Kidney (tissue), 22 donors: ENCODE measurements at places on chromosomes 11 and 22. TPM values are rescaled to one million over a fixed set of nuclear protein-coding genes. Genes with fewer than 3 reads are reported as not detected.

DNA sequence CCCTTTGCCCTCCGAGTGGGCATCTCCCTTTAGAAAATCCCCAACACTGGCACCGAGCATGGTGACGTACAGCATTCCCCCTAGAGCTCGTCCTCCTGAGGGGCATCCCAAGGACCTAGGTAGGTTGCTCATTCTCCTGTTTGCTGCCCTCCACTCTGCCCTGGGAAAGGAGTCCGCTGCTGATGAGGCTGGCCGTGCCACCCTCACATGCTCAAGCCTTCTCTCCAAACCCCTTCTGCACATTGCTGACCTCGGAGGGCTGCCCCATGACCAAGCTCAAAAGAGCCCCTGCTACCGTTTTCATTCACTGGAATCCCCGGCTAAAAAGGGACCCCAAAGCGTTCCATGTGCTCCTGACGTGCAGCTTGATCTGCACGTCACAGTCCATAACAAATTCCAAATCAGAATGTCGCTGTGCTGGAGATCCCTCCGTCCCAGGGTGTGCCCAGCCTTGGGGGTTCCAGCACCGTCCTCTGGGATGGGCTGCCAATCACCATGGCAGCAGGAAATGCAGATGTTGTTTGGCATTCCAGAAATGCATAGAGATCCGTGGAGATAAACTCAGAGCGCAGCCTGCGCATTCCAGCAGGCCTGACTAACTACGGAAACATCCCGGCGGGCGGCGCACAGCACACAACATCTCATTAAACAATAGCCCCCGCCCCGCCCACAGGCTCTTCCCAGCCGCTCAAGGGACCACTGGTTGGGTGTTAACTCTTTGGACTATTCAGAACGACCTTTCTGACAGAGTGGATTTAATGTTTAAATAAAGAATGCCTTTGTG is 26.3 kb upstream of the GNB1L start:
- DNase-seq: peak; percentile 91

- peak; percentile 34 for DNase-seq
These were observed 119.5 kb upstream of the B3GAT1 start for GRCh38 chr11:134531327-134532130.

DNA sequence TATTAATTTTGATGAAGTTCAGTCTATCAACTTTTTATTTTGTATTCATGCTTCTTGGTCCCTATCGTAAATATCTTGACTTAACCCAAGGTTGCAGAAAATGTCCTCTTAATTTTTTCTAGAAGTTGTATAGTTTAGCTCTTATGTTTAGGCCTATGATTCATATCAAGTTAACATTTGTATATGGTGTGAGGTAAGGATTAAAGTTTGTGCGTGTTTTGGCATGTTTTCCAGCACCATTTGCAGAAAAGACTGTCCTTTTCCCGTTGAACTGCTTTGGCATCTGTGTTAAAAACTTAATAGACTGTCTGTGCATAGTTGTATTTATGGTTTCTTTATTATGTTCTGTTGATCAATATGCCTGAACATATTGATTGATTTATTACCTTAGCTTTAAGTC is 42.3 kb downstream of the ARHGEF12 start:
- no peak for DNase-seq

OR8G1 gene
- total RNA-seq: not detected

LAYN gene
- 7.6 TPM for total RNA-seq

GRCh38 chr11:131690776-131691175 is 320.4 kb downstream of the NTM start:
- no peak for DNase-seq

DNA sequence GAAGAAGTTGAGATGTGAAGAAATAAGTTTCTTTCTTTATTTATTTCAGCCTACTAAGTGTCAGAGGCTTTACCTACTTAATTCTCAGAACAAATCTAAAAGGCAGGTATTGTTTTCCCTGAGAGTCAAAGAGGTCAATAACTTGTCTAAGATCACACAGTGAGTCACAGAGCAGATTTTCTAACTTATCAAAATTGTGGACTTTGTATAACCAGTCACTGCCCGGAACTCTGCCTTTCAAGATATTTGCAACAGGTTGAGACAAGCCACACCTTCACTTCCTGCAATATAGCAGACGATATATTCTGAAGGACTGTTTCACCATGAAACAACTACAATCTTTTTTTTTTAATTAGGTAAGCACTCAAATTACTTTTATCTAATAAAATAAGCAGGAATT is 10.5 kb upstream of the MMP3 start:
- no peak for DNase-seq

DNA sequence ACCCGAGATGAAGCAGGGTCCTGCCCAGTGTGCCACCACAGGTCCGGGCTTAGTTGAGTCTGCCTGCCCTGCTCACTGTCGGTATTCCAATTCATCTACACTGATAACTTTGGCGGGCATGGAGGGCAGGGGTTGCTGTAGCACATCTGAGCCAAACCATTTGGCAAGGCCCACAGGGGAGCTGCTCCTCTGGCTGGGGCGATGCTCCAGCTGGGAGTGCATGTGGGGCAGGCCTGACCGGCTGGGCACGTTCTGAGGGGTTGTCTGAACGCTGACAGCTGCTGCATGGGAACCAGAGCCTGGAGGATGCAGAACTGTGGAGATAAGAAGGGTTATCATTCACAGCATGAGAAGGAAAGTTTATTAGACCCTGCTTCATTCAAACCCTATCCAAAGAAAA is 40.4 kb downstream of the DRG1 start:
- no peak for DNase-seq

SLC17A6 gene
- total RNA-seq: not detected

GRCh38 chr11:113234888-113235287 is 79.5 kb upstream of the TTC12 start:
- DNase-seq: peak; percentile 47

KMT2A gene
- total RNA-seq: 85.1 TPM

DNA sequence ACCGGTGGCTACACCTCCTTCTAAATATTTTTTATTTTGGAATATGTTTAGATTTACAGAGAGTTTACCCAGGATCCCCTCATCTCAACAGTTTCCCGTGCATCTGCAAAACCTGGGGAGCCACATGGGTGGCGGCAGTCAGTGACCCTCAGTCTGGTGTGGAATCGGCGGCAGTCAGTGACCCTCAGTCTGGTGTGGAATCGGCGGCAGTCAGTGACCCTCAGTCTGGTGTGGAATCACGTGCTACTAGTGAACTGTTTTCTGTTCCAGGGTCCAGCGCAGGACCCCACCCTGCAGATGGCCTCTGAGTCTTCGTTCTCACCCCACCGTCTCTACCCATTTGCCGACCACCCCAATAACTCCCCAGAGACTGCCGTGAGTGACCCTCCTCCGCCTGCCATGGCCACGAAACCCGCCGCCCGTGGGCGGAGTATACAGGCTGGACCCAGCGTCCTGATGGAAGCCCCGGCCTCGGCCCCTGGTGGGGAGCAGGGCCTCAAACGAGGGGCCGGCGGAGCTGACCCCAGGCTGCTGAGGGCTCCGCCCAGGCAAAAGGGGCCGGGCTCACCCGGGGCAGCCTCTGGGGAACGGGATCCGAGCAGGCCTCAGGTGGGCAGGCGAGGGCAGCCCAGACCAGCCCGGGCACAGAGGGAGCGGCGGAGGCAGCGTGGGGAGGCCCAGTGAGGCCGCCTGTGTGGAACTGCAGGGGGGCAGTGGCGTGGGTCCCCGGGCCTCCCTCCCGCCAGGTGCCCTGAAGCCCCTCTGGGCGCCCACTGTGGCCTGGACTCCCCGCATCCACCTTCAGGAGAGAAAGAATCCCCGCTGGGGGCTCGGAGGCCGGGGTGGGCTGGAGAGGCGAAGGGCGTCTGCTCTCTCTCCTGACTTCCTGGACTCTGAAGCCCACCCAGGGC is 2.5 kb downstream of the IL17REL start:
- peak; percentile 84 for DNase-seq

- DNase-seq: no peak
These were observed 160.2 kb upstream of the LARGE1 start for GRCh38 chr22:34080433-34080832.

DERL3 gene
- 24.7 TPM for total RNA-seq

SLC22A25 gene
- total RNA-seq: not detected

DNA sequence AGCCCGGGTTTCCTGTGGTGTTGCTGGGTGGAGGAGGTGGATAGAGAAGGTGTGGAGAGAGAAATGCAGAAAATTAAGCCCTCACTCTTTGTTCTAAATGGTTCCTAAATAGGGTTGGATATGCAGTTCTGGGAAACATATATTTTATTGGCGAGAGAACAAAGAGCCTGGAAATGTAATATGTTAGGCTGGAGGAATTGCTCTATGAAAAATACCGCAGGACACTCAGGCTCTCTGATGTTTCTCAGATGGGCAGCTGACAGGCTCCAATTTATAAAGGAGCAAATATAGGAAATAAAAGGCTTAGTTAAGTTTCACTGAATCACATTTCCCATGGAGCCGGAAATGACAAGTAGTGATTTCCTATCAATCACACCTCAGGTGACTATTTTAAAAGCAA is 428.0 kb downstream of the TMEM135 start:
- DNase-seq: no peak

GRCh38 chr22:23388517-23388890 is 191.6 kb downstream of the IGLL1 start:
- DNase-seq: no peak

SDHAF2 gene
- total RNA-seq: 40.7 TPM

GRCh38 chr11:36156161-36156816 is 132.9 kb downstream of the COMMD9 start:
- no peak for DNase-seq

KRTAP5-9 gene
- total RNA-seq: 0.66 TPM

SLC15A3 gene
- 27.0 TPM for total RNA-seq

GRCh38 chr11:116461789-116462188 is 311.0 kb downstream of the BUD13 start:
- no peak for DNase-seq

DEFB131B gene
- total RNA-seq: not detected

MIOX gene
- total RNA-seq: 3.5 TPM

GRCh38 chr22:39243439-39244135 is 1.2 kb downstream of the PDGFB start:
- DNase-seq: peak; percentile 56
